Activated CD8-positive, alpha-beta T cell treated with anti-CD3 and anti-CD28 coated beads, Interleukin-2, amount 10 ng/mL, durations not matched to agents 7 days and 5 days (primary cell): ENCODE measurements at places on chromosomes 4 and X.

GRCh38 chr4:113116414-113117357 lies 67.2 kb downstream of the ANK2 start:
- DNase-seq = no peak

- DNase-seq = no peak
Observed at GRCh38 chr4:147591106-147591505, 26.1 kb upstream of the TMEM184C start.

GRCh38 chr4:125760201-125760819 lies 445.6 kb downstream of the FAT4 start:
- no peak for DNase-seq

- no peak for DNase-seq
Observed at GRCh38 chrX:118153270-118153669, 36.7 kb upstream of the KLHL13 start.

- no peak for DNase-seq
Observed at GRCh38 chr4:38266616-38267015, 306.4 kb downstream of the PTTG2 start.

- DNase-seq = no peak
Observed at GRCh38 chrX:29143356-29143755, 556.1 kb downstream of the IL1RAPL1 start.

- DNase-seq = no peak
Observed at GRCh38 chrX:19152762-19153161, 30.5 kb upstream of the ADGRG2 start.
